ENCODE measurements at places on chromosomes 3 and 15. TPM values are rescaled to one million over a fixed set of nuclear protein-coding genes. Genes with fewer than 3 reads are reported as not detected.

The TAGLN3 gene
- total RNA-seq: 0.46 TPM

The PRSS50 gene
- total RNA-seq: not detected

The GOLGA8T gene
- 1.3 TPM for total RNA-seq

The EIF2A gene
- total RNA-seq: 98.8 TPM

The TTC23 gene
- 9.4 TPM for total RNA-seq

Data from A549 treated with RU486 at 1 μM for 4 hours (cell line).